ENCODE measurements at places on chromosomes 7 and 10.

DNA sequence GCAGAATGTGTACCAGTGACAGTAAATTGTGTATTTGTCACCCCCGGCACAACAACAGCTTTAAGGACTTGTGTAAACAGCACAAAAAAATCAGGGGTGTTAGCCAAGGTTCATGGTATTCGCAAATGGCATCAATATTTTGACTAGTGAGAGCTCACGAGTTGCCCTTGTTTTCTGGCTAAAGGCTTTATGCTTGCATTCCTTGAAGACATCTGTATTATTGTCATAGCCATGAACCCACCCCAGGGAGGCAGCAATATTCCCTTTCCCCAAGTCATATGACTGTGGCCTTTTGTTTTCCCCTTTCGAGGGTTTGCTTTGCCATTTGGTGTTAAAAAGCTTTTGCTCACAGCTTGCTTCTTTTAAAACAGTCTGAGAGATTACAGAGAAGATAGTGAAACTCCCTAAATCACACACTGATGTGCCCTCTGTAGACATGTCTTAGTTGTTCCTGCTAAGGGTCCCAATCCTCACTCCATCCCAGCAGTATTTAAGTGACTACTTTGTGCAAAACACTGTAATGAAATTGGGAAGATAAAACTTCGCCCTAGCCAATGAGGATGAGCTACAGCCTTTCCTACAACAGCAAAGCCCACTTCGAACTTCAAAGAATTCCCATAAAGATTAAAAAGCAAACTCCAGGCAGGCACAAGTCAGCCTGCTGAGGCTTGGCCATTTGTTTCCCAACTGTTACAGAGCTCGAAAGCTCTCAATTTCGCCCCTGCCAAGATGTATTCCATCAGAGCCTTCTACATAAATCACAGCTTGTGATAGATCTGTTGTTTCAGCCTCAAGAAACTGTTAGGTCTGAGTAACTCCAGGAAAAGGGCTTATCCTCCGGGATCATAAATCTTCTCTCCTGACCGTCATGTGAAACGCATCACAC, 172.3 kb downstream of the ADAM12 start:
- peak; percentile 77 for DNase-seq

GRCh38 chr10:78656417-78657162, 412.2 kb upstream of the ZMIZ1 start:
- no peak for DNase-seq

DNA sequence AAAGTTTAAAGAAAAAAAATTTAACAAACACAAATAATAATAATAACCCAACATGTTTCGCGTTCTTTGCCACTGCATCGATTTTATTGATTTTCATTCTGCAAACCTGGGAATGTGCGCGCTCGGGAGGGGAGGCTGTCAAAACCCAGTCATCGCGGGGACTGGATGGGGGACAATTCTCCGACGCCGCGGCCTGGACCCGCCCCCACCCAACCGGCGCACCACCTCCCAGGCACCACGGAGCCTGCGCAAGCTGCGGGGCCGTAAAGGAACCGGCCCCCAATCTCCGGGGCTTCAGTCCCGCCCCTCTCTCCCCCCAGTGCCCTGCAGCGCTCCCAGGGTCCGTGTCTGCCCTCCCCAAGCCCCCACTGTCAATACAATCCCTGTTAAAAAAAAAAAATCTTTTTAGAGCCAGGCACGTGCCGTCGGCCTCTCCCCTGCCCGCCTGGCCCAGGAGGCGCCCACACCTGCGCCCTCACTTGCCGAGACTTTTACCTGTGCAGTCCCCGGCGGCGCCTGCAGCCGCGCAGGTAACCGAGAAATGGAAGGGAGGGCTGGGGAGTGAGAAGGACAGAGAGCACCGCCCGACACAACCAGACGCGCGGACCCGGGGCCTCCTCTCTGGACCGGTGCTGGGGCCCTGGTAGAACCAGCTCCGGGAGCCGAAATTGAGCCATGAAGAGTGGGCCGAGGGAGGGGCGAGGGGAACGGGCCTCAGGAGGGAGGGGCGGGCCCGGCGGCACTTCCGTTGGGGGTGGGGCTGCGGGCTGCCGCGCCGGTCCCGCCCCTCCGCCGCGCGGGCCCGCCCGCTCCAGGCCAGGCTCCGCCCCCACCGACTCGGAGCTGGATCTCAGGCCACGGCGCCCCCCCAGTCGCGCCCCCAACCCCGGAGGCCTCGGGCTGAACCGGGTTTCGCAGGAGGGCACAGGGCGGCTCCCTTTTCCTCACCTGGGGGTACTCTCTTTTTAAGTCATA, 7.6 kb upstream of the ZNF503 start:
- peak; percentile 68 for DNase-seq

GRCh38 chr7:129828078-129828762, 124.5 kb downstream of the UBE2H start:
- no peak for DNase-seq

DNA sequence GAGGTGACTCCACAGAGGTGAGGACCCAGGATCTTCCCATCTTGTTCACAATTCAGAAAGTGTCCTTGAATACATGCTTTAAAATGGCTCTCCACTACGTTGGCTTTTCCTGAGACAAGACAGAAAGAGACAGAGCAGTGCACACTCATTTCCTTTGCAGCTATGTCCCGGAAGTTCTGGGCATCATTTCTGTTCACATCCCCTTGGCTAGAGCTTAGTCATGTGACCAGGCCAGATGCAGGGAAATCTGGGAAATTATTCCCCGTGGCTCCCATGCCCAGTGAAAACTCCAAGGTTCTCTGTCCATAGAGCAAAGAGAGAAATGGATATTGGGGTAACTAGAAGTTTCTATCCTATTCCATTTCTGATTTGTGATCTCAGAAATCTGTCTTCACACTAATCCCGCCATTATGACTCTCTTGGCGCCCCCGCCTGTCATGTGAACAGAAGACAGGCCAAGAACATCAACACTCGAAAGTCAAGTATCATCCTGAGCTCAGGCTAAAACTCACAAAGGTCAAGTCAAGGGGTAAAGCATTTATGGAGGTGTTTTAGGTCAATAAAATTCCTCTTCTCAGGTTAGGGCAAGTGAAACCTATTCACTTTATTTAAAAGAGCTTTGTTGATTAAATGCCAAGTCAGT, 251.4 kb upstream of the HABP2 start:
- no peak for DNase-seq

DNA sequence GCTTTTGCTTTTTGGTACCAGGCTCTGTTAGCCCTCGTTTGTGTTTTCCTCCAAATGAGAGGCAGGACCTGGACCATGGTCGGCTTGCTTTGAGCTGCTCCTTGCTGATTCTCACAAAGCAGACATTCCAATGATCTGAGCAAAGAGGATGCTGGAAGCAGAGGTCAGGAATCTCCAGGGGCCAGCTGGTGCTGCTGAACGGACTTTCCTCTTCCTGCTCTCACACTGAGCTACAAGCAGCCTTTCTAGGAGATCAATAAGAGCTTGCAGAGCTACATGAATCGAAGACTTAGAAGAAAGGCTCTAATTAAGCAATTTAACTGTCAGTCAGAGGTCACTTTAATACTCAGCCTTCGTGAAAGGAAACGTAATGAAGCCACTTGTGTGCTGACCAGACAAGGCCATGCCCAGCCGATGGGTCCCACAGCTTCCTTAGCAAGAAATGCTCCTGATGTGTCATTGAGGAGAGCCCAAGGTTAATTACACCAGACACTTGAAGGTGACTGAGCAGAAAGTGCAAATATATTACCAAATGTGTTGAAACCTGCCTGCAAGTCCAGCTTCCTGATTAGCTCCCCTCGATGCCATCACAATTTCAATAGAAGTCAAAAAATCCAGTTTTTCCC, 151.3 kb upstream of the RSU1 start:
- peak; percentile 87 for DNase-seq

DNA sequence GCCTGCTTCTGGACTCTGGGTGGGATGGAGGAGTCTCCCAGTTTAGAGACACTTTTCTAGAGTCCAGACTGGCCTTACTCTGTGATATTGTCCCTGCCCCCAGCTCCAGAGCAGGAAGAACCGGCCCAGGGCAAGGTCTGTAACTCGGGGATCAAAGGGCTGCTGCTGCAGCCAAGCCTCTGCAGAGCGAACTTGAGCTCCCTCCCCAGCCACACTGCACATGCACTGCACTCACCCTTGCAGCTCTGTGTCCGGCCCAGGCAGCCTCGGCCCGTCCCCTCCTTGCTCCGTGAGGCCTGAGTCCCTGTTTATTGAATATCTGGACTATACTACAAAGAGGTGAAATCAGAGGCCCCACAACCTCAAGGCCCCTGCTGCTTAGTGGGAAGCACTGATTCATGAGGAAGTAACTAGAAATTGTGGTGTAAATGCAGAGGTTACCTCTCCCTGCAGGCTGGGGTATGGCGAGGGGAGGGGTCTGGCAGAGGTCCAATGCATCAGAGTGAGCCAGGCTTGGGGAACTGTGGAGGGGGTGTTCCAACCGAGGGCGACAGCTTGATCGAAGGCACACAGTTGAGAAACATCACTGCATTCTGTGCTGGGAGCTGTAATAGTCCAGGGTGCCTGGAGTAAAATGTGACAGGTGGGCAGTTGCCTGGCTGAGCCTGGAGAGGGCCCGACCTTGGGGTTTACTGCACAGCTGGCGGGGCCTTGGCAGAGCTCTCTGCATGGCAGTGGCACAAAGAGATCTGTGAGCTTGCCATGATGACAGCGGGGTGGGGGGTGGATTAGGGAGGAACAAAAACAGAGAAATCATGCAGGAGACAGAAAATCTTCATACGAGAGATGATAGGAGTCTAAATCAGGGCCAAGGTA, 49.1 kb downstream of the AOC1 start:
- no peak for DNase-seq

DNA sequence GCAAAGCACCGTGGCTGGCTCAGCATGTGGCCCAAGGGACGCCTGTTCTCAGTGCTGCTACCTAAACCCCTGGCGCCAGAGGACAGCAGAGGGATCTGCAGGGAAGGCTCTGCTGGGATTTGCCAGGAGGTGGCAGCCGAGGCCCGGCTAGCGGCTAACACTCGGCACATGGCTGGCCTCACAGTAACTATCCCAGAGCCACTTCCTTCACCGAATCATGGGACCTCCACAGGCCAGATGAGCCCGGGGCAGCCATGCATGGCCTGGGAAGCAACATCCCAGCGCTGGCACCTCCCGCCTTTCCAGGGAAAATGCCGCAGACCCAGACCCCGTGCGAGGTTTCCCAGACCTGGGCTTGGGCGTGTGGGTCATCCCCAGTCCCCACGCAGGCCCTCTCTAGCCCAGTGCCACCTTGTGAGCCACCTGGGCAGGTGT, 36.4 kb downstream of the DPYSL4 start:
- DNase-seq, result peak; percentile 80

Data from fibroblast of skin of scalp (primary cell).